ENCODE measurements at places on chromosomes 2 and 18.
A peak's percentile ranks its signal among the peaks of the same experiment; 100 is the strongest.

DNA sequence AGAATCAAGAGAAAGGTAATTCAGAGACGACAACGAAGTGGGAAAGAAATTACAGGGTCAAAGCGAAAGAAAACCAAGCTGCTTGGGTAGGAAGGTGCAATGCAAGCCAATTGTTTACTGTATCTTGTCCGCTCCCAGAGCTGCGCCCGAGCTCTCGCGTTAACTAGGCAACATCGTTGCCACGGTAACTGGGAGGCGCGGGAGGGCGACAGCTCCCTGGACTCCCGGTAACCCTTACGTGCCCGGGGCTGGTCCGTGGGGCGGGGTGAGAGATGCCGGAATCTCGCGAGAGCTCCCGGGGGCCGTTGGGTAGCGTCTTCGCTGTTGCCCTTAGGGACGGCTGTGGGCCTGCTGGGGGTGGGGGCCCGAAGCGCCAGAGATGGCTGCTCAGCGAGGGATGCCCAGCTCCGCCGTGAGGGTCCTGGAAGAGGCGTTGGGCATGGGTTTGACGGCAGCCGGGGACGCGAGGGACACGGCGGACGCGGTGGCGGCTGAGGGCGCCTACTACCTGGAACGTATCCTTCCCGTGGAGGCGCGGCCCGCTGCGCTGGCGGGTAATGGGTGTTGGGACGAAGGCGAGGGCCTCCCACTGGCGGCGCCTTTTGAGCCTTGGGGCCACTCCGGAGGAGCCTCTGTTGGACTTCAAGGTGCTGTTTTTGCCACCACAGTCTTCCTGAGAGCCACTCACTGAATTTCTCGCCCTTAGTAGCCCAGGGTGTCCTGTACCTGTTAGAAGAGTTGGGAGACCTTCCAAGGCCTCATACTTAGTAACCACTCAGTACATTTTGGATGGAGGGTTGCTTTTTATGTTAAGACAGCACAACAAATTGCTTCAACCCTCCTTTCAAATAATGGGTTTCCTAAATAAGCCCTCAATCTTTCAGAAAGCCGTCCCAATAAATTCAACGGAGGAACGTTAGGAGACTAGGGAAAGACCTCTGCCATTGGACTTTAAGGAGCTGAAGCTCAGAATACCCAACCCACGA, at the start of gene SPAG16:
SPAG16 (plus strand) TSS at position 360 of the 986 bp plus-strand sequence.
- no peak for DNase-seq

DNA sequence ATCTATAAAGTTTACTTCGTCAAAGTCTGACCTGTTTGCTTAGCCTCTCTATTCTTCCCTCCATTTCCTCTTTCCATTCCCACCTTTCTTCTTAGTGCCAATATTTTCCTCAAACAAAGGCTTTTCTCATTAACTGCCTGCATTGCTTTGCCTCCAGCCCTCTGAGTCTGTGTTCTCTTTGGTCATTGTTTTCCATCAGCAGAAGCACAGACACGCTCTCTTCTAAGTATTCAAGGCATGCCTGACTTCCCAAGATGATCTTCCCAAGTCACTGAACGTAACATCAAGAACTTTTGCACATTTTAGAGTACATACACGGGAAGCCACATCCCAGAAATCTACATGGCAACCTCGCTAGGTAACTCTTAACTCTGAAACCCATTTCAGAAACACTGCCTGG, 32.6 kb upstream of the ANXA4 start:
- no peak for DNase-seq

GRCh38 chr2:69556008-69556407, 87.5 kb downstream of the AAK1 start:
- DNase-seq: no peak

DNA sequence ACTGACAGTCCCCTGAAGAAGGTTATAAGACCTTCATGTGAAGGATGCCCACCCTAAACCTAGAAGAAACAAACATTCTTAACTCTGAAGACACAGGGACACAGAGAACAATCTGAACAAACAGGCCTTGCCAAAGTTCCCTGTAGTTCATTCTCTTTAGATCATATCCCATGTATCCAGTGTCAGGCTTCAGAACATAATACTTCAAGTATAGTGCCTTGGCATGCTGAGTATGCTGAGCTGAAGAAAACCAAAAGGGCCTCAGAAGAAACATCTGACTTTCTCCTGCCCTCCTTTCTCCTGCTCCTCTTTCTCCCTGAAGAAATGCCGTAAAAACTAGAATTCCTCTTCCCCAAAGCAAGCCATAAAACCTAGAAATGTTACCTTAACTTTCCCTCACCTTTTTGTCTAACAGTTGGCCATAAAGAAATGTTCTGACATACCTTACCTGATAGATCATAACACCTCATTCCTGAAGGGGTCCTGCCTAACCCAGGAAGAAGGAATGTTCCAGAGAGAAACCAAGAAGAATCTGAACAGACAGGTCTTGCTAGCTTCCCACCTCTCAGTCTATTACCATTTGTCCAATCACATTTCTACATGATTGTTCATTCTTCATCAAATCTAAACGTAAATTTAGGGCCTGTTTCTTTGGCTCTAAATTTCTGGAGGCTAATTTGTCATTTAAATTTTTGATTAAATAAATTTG, 160.1 kb upstream of the ZC3H15 start:
- no peak for DNase-seq

GRCh38 chr2:240149943-240150784, 9.7 kb upstream of the OTOS start:
- DNase-seq: peak; percentile 42

DNA sequence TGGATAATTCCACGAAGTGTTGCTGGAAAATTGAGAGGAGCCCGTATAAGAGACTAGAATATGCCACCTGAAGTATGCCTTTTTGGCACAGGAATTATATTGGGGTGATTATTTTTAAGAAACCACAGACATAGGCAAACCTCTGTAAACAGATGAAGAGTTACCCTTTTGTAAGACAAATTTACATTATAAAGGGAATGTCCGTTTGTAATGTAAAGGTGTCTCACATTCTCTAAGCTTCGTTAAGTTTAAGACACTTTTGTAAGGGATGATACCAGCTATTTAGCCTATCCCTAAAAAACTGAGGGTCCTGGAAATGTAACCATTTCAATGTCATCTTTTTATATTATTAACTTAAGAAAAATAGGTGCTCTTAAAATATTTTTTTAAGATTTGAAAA, 432.8 kb upstream of the SYT4 start:
- no peak for DNase-seq

- DNase-seq: peak; percentile 30
Measured at GRCh38 chr2:190532581-190532980, 1.9 kb downstream of the NEMP2 start.

DNA sequence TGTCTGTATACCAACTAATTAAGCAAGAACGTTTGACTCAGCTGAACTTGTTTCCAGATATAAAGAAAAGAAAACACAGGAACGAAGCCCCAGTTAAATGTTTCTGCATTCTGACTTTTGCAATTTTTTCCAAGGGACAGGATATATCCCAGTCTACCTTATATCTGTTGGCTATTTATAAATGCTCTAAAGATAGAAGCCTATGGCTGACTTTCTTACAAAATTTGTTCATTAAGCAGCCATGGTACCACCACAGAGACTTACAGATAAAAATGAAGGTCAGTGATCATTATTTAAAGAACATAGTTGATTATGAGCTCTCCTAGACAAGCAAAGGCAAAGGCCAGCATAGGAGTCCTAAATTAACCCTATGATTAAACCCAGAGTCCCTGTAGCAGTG, 462.7 kb upstream of the SPHKAP start:
- DNase-seq: no peak

GRCh38 chr2:105439141-105439540, 40.3 kb upstream of the FHL2 start:
- no peak for DNase-seq

- DNase-seq: no peak
Measured at GRCh38 chr2:190922376-190922775, 41.8 kb downstream of the GLS start.

GRCh38 chr2:154709215-154709614, 10.7 kb downstream of the KCNJ3 start:
- DNase-seq: no peak

DNA sequence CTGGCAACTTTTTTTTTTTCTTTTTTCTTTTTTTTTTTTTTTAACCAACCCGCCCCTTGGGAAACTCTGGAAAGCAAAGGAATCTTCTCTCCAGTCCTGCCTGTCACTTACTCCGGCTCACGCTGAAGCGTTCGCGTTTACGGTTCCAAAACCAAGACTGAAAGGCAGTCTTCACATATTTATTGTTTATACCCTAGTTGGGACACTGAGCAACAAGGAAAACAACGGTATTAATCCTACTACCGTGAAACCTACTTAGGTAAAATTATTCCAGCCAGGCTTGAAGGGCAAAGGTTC, 125.4 kb downstream of the OSBPL1A start:
- DNase-seq: no peak

DNA sequence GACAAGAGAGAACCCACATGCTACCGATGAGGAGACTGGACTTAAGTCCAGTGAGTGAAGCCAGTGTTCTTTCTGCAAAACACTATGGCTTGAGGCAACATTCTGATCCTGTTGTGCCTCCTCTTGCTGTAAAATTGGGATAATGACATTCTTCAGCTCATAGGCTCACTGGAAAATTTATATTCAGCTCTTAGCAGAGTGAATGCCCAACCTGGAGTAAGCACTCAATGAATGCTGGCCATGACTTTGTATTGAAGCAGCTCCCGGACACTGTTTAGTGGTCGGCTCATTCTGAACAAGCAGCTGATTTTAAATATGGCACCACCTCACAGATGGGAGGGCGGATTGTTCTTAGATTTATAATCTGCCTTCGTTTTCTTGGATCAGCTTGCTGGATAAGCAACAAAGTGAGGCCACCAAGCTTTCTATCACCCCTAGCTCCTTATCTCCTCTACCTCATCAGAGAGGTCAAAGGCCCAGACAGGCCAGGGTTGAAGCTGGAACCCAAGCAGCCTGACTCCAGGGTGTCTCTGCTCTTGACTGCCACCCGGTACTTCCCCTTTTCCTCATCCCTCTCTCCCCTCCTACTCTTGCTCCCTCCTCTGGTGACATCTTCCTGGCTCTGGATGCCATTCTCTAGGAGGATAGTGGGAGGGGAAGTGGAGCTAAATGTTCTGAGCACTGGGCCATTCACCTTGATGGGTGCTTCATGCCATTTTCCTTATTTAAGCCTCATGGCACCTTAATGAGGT, 11.5 kb downstream of the SLC9A4 start:
- peak; percentile 31 for DNase-seq

- no peak for DNase-seq
Measured at GRCh38 chr18:8562919-8563318, 46.3 kb upstream of the RAB12 start.

All from NB4 (cell line).